ENCODE measurements at places on chromosomes 5 and 9.
A peak's percentile ranks its signal among the peaks of the same experiment; 100 is the strongest.

DNA sequence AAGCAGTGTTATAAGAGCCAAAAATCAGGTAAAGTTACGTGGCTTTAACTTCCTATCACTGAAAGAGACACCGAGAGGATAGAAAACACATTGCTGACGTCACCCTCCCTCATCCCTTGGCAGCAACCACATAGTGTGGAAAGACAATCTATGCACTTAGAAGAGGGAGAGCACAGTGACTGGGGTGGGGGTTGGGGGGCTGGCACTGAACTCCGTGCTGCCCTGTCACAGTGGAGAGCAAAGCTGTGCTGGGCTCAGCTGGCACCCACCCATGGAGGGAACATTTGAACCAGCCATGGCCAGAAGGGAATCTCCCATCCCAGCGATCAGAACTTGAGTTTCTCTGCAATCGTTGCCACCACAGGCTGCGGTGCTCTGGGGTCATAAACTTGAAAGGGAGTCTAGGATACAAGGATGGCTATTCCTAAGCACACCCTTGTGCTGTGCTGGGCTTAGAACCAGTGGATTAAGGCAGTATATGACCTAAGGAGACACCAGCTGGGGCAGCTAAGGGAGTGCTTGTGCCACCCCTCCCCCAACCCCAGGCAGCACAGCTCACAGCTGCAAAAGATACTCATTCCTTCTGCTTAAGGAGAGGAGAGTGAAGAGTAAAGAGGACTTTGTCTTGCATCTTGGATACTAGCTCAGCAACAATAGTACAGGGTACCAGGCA is 73.4 kb downstream of the KIAA0825 start:
- DNase-seq, result no peak

DNA sequence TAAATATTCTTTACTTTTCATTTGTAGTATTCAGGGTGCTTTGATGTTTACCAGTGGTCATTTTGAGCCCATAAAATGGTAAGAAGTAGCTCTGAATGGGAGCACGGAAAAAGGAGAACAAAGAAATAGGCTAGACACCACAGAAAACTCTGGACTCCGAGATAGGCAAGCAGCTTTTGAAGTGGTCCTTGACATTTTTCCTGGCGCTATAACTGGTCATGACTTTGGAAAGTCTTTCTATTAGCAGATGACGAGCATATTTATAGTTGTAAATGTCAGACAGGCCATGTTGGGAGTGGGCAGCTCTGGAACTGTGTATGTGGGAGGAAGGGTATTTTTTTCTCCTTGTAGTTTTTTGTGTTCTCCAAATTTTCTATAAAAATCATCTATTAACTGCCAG is 126.1 kb upstream of the POC5 start:
- no peak for DNase-seq

GRCh38 chr9:126287166-126287866 is 39.3 kb upstream of the MVB12B start:
- DNase-seq, result no peak

- DNase-seq, result no peak
These were observed 347 bp upstream of the OLFML2A start for GRCh38 chr9:124776618-124776953.

- DNase-seq, result no peak
These were observed 1652.3 kb upstream of the WWC1 start for GRCh38 chr5:166639151-166639550.

DNA sequence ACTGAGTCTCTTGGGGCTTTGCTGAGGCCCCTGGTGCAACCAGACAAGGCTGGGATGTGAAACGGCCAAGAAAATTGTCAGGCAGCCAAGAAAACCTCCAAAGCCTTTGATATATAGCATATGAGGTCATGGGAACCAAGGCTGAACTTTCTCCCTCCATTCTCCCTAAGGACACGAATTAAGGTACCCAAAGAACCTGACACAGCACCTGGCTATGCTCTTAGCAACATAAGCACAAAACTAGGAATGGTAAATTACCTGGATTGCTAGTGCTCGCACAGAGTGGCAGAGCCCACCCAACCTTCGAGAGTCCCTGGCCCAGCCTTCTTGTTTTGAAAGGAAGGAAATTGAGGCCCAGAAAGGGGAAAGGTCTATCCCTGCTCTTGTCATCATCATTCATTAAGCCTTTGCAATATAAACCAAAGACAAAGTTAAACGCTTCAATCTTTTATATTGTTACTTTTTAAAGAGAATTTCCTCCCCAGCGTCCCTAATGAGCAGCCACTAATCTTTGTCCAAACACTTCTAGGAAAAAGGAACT is 220.0 kb upstream of the NR4A3 start:
- no peak for DNase-seq

DNA sequence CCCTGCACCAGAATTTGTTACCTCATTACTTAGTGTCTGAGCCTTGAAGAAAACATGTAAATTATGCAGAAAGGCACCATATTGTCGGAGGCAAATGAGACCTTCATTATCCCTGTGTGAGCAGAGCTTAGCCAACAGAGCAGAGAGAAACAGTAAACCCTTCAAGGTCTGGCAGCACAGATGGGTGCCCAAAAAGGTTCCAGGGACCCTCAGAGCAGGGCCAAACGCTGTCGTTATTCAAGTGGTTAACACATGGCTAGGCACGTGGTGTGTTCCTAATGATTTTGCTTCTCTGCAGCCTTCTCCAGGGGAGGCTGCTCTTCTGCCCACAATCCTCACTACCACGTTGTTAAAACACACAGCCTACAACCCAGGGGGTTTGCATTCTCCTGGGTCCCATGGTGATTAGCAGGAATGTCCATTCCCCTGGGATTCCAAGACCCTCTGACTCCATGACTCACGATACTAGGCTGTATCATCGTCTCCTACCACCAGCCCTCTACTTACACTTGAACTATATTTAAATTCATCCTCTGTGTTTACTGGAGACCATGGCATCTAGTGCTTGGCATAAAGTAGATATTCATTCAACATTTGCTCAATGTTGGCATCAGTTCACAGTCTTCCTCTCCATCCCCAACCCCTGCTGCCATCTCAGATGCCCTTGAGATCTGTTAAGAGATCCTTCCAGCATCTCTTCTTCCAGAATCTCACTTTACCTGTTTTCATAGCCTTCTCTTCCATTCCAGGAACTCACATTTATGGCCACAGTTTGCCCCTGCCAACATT is 174.5 kb upstream of the RAD23B start:
- DNase-seq, result no peak

- DNase-seq, result no peak
These were observed 14.0 kb upstream of the RNU6ATAC start for GRCh38 chr9:134178394-134178767.

- no peak for DNase-seq
These were observed 27.8 kb upstream of the SEMA4D start for GRCh38 chr9:89525446-89526374.

DNA sequence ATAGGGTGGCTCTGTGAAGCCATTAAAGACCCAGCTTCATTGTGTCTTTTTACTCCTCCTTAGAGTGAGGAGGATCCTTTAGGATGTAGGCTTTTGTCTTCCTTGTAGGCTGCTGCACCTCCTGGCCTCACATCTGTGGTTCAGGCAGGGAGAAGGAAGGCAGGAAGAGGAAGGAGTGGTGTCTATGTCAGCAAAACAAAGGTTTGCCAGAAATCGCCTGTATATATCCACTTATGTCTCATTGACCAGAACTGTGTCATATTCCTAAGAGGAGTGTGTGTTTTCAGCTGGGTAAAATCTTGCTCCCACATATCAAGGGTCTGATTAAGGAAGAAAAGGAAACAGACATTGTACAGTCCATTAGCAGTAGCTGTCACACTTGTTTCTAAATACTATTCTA is 213.8 kb downstream of the ARHGAP26 start:
- DNase-seq, result no peak

GRCh38 chr5:160923936-160924710 is 72.1 kb upstream of the ATP10B start:
- no peak for DNase-seq

GRCh38 chr5:82522897-82523296 is 244.7 kb upstream of the RPS23 start:
- no peak for DNase-seq

DNA sequence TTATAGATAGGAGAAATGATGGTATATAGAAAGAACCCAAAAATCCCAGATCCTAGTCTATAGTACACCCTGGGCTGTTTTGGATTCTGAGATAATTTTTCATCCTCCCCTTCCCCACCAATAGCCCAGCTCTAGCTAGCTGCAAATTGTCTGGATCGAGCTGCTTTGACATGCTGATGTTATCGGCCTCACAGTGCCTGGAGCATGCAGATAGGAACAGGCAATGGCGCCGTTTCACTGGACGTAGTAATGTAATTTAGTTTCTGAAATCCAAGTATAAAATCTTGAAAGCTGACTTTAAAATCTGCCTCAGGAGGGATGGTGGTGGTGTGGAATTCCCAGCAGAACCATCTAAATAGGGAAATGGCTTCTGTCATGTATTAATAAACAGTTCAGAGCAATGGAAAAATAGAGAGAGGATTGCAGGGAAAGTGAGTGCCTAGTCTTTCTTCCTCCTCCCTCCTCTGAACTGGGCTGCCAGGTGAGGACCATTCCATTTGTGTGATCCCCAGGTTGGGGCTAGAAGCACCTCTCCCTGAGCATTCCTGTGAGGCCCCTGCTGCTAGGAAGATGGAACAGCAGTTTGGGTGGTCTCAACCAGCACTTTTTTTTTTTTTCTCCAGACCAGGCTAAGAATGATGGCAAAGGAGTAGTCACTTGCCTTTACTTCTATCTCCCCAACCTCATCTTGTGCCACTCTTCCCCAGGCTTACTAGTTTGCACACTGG is 31.9 kb downstream of the FAM219A start:
- DNase-seq, result no peak

GRCh38 chr5:6573651-6574101 is 59.2 kb downstream of the NSUN2 start:
- DNase-seq, result no peak

GRCh38 chr5:821504-821903 is 29.3 kb downstream of the ZDHHC11 start:
- DNase-seq, result no peak

GRCh38 chr9:27566118-27566517 is 7.2 kb downstream of the C9orf72 start:
- no peak for DNase-seq

GRCh38 chr5:32642276-32643002 is 57.1 kb downstream of the SUB1 start:
- peak; percentile 46 for DNase-seq

- peak; percentile 38 for DNase-seq
These were observed 302.1 kb downstream of the CSNK1G3 start for GRCh38 chr5:123813937-123814624.

GRCh38 chr5:53066088-53066487 is 43.5 kb downstream of the MOCS2 start:
- DNase-seq, result no peak

DNA sequence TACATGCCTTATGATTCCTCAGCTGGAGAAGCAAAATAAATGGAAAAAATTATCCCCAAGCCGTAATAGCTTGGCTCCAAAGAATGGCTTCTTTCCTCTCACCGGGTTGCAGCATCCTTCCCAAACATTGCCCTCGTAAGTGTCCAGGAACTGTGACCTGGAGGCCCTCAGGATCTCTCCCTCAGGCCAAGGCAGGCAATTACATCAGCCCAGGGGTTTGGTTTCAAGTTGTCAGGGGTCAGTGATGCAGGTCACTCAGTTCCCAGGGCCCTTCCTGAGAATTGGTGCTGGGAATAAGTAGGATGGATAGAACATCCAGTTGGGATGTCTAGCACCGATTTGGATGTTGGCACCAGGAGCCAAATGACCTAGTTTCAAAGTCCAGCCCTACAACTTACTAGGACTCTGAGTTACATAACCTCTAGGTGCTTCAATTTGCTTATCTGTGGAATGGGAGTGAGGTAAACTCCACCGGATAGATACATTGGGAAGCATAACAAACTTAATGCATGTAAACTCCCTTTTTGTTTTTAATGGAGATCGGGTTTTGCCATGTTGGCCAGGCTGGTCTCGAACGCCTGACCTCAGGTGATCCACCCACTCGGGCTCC is 133.5 kb upstream of the DAP start:
- DNase-seq, result no peak

DNA sequence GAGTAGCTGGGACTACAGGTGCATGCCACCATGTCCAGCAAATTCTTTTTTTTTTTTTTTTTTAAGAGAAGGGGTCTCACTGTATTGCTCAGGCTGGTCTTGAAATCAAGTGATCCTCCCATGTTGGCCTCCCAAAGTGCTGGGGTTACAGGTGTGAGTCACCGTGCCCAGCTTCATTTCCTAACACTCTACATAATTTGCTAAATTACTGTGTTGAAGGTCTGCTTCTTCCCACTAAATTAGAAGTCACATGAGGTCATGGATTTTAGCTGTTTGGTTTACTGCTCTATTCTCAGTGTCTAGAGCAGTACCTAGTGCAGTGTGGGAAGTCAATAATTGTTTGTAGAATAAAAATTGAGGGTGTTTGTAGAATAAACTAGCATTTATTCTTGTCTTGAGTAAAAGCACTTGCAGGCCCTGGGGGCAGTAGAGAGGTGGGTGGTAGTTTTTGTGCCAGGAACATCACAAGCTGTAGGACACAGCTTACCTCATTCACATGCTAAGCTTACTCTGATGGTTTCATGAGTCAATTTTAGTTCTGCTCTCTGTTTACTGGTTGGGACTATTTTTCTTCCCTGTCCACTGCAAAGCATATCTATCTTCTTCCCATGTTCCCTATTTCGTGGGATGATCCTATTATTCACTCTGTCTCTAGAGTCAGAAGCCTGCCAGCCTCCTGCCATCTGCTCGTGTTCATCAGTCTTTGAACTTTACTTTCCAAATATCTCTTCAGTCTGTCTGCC is 7.0 kb downstream of the TEX48 start:
- DNase-seq, result no peak

DNA sequence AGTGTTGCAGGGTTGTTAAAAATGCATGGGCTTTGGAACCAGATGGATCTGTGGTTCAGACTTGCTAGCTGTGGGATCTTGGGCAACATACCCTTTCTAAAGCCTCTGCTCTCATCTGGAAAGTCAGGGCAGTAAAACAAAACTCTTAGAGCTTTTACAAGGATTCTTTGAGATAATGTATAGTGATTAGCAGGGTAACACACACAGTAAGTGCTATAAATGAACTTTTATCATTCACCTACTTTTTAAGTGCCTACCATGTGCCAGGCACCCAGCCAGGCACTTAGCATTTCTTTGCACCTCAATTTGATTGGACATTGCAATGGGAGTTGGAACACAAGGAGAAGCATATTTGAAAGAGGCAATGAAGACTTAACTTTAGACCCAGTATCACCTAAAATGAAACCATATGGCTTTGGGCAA is 208.6 kb upstream of the PAPPA start:
- DNase-seq, result no peak

GRCh38 chr9:3962971-3963642 is 336.8 kb downstream of the GLIS3 start:
- DNase-seq, result peak; percentile 56

GRCh38 chr5:22596404-22596970 is 256.7 kb downstream of the CDH12 start:
- DNase-seq, result peak; percentile 95

DNA sequence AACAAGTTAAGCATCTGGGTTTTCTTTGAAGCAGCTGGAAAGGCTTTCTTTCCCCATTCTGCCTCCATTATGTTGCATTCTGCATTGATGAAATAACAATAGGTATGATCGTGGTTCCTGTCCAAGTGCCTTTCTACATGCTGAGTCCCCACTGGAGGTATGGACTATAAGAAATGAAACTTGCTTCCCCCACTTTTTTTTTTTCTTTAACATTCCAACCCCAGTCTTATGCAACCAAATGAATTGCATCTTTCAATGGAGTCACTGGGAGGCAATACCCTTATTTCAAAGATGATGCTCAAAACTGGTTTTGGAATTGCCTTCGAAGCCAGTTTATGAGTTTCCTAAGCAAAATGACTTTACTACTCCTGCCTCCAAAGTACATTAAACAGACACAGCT is 58.9 kb downstream of the ARSB start:
- no peak for DNase-seq
